ENCODE measurements at places on chromosomes 7 and 10.

DNA sequence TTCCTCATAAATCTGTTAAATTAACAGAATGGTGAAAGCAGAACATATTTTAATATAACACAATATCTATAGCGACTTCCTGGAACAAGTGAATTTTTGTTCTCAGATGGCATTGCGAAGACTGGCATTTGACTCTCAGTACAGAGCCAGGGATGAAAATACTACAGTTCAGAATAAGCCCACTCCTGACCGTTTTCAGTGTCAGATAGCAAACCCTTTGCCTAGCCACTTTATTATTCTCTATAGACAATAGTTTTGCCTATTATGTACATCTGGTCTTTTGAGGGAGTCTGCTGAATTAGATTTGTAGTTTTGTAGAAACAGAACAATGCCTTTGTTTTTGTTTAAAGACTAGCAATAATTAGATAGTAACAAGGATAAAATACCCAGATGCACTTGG is 2.3 kb downstream of the MINPP1 start:
- no peak for ATAC-seq

- no peak for ATAC-seq
Measured at GRCh38 chr7:39172137-39172536, 194.4 kb downstream of the POU6F2 start.

GRCh38 chr7:16571941-16572340 is 45.3 kb downstream of the LRRC72 start:
- no peak for ATAC-seq

DNA sequence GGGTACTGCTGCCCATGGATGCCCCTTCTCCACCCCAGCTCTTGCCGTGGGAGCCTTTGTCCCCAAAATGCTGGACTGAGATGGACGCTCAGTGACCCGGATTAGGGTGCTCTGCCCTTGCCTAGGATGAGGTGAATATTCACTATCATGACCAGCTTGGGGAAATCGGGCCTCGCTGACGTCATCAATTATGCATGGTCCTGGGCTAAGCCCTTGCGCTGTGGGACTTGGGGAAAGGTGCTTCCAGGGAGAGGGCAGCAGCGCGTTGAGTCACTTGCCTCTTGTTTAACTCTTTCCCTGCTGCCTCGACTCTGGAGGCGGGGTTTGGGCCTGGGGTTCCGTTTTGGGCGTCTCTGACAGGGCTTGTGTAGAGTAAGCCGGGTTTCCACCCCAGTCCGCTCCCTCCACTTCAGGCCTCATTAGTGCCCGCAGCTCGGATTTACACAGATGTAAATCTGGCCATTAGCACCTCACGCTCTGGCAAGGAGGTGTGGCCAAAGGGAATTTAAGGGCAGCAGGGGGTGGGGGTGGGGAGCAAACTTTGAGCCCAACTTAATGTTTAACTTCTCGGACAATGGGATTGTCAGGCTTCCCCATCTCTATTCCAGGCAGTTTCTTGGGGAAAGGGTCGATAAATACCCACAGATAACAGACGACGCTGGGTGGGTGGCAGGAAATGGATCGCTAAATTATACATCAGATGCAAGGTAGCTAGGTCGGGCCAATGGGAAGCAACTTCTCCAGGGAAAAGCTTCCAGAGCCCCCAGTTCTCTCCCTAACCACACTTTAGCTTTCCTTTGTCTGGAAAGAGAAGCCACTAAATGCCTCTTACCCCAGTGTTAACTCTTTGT is 51.3 kb upstream of the TCF7L2 start:
- peak; percentile 28 for ATAC-seq

GRCh38 chr7:27175626-27176523 is 1.8 kb upstream of the HOXA10 start:
- no peak for ATAC-seq

DNA sequence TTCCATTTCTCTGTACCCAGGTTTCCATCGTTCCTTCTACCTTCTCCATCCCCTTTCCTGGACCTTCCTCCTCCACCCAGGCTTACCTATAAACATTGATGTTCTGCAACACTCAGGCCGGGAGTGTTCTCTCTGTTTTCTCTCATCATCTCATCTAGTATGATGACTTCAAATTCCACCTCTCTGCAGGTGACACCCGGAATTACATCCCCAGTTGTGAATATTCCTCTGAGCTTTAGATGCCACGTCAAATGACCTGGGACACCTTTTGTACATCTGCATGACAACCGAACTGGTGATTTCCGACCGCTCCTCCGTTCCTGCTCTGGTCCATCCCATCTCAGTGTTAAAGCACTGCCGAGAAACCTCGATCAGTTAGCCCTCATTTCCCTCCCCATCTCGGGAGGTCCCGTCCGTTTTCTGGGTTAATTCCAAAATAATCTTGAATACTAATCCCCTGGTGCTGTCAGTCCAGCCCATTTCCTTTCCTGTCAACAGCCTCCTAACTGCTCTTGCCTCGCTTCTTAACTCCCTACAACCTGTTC is 76.7 kb upstream of the SAMD8 start:
- no peak for ATAC-seq

DNA sequence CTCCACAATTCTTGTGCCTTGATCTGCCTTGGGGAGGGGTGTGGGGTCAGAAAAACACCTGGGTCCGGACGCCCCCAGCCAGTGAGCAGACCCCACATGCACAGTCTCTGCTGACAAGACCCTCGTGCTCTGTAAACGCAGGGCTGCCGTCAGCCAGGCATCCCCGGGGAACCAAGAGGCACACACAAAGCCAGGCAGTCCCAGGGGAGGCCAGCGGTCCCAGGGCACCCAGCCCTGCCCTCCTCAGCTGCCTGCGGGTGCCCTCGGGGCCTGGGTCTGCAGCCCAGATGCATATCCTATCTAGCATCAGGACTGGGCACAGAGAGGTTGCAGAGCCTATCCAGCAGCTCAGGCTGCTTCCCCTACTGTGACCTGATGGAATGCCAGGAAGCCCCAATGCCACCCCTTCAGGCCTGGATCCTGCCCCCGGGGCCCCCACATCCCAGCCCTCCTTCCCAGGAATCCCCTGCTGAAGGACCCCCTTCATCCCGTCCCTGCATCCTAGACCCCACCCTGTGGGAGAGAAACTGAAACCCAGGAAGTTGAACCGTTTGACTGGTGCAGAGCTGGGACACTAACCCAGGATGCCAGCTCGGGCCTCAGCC is 92.4 kb downstream of the MICALL2 start:
- ATAC-seq = no peak

DNA sequence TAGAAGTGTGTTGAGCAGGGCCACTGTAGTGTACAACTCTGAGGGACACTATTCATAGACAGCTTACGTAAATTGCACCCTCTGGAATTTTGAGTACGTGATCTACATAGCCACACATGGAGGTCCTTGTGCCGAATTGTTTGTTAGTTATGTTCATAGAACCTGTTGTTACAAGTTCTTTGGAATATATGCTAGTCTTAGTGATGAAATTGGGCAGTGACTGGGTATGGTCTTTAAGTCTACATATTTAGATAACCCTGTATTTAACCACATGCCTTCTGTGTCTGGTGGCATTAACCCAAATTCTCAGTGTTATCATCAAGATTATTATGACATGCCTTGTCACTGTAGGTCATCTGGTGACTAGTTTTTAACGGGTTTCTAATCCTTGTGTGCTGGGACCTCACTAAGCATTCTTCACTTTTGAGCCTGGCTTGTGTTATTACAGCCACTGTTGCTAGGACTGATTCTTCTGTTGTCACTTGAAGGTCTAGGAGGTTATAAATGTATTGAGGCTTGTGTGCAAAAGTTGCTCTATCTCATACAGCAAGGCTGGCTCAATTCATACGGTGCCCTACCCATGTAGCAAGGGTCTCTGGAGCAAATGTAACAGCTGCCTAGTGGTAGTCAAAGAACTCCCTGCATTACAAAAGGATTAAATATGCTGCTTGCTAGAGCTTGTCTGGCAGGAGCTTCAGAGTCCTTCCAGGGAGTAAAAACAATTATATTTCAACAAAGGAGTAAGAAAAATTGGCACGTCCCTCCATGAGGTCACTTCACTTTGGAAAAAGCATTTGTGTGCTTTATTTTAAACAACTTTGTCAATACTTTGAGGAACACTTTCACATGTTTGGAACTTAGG is 65.4 kb downstream of the CDK14 start:
- no peak for ATAC-seq

DNA sequence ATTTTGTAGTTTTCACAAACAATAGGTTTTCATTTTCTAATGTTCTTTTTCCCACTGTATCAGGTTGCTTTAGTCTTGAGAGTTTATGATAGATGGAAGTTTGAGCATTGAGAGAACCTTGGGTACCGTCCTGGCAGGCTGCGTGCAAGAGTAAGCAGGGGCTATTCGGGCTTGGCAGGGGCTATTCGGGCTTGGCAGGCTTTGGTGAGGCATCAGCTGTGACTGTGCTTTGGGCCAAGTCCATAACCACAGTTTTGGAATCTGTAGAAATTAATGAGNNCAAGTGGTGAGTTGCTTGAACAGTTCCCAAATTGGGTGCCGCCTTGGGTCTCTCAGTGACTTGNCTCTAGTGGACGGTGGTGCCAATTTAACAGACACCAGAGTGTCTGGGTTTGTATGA is 424.6 kb downstream of the PAXIP1 start:
- no peak for ATAC-seq

GRCh38 chr10:23870651-23871610 is 338.0 kb upstream of the KIAA1217 start:
- ATAC-seq = no peak

- no peak for ATAC-seq
Measured at GRCh38 chr7:119761776-119762175, 511.2 kb upstream of the KCND2 start.

DNA sequence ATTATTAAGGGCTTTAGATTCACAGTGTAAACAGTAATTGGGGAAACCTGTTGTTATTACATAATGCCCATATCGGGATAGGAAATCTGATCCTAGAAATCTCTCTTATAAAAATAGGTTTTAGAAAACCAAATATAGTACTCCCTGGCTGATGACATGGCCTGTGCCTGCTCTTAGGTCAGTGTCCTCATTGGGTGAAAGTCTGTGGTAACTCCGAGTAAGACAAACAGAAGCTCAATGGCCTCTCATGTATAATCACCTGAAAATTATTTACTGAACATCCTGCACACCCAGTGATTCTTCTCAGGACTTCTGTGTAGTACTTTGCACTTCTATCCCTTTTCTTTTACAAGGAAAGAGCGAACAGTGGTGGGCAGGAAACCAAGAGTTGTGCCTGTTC is 37.8 kb downstream of the SEM1 start:
- no peak for ATAC-seq

DNA sequence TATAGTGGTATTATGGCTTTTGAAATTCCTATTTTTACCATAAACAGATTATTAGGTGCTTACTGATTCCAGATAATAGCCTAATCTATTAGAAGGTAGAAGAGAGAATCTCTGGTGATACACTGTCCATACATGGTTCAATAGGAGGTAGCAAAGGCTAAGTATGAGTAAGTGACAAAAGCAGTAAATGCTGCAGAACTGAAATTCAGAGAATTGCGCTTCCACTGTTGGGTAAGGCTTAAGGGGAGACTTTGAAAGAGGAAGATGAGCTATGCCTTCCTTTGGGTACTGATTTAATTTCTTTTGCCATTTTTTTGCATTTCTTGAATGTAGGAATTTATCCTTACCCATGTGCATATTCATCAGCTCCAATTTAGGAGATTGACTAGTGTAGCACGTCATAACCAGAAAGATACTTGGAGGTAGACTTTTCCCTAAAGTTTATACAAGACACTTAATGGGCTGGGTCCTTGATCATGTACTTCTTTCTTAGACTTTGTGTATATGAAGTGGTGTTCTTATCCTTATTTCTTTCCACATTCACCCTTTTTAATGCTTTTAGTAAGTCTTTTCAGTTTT is 15.3 kb downstream of the MKLN1 start:
- ATAC-seq = no peak

GRCh38 chr10:95693071-95693667 is 558 bp downstream of the TCTN3 start:
- no peak for ATAC-seq
